ENCODE measurements at places on chromosomes 5 and 9.

DNA sequence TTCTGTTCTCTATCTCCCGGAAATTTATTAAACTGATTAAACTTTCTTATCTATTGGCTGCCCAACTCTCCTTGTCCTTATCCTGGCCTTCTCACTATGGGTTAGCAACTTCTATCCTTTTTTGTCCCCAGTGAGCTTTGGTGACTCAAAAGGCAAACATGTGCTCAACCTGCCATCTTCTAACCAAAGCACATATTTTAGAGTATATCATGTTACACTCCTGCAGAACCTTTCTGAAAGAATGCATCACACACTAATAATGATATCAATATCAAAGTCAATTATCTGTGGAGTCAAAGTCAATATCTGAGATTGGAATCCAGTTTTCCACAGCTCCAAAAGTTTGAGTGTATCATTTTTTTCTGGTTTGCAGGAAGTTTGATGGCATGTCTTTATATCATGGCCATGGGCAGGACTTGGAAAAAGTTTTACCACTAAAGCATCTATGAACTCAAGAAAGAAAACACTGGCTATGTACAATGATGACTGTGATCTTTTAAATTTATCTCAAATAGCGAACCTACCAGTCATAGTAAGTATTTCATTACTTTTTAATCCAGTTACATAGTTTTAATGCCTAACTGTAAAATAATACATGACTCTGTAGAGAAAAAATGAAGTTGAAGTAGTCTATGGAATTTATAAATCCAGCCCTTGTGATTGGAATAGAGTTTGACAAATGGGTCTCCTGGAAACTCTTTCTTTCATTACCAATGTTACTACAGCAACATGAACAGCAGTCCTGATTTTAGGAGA is 166.8 kb downstream of the DROSHA start:
- DNase-seq: no peak

GRCh38 chr5:36001032-36001431 is 9.8 kb upstream of the UGT3A1 start:
- no peak for DNase-seq

DNA sequence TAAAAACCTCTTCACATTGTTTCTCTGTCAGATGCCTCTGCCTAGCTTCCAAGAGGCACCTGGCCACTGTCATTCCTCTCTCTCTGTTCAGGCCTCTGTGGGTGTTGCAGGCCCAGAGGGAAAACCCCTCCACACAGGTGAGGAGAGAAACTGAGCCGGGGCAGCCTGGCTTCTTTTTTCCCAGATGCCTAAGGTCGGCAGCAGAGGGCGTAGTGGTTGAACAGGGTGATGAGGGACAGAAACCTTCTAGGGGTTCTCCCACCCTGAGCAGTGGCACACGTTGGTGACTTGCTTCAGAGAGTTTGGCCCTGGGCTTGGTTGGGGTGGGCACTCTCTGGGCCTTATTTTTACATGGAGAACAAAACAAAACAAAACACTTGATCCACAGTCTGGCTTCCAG is 12.2 kb downstream of the IL9 start:
- no peak for DNase-seq

GRCh38 chr9:7777771-7778170 is 21.8 kb downstream of the DMAC1 start:
- DNase-seq: no peak

- DNase-seq: no peak
Observed at GRCh38 chr9:21316860-21317259, 11.7 kb upstream of the IFNA5 start.

GRCh38 chr5:142432369-142432863 is 107.6 kb upstream of the SPRY4 start:
- no peak for DNase-seq

DNA sequence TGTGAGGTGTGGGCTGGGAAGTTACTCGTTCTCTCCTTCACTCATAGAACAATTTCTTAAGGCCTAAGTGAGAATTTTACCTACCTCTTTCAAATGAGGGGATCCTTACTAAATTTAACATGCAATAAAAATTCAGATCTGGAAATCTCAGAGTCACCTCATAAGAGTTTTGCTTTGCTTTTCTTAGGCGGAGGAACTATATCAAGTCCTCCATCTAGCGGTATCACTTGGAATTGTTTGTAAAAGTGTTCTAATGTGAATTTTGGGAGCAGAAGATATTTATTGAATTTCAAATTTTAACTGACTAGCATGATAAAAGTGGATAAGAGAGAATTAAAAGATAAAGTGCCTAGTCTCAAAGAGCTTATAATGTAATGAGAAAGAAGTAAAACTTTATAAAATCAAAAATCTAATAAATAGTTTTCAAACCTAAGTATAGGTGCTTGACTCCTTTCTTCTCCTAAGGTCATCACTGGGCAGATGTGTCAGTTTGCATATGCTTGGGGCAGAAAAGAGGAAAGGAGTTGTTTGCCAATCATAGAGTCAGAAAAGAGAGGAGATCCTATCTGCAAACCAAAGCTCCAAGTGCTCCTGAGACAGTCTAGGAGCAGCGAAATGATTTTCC is 145.7 kb upstream of the DAB2 start:
- no peak for DNase-seq

GRCh38 chr5:73382401-73382740 is 66.2 kb downstream of the FOXD1 start:
- DNase-seq: no peak

- DNase-seq: no peak
Observed at GRCh38 chr5:53616939-53617549, 56.6 kb downstream of the NDUFS4 start.

DNA sequence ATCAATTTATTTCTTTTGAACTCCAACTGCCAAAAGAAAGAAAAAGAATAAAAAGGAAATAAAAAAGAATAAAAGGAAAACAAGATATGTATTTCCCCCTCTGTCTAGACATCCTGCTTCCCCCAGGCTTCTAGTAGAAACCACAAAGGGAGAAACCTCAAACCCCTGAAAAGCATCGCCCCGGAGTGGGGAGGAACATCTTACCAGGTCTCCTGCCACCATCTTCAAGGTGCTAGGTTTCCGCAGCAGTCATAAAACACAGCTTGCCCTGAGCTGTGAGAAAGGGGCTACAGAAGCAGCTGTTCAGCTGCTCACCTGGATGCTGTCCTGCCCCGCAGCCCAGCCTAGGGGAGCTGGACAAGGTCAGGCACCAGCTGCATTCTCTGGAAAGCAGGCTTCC is 487.7 kb downstream of the GADD45G start:
- DNase-seq: no peak

GRCh38 chr5:36261186-36261585 is 19.5 kb upstream of the NADK2 start:
- no peak for DNase-seq

DNA sequence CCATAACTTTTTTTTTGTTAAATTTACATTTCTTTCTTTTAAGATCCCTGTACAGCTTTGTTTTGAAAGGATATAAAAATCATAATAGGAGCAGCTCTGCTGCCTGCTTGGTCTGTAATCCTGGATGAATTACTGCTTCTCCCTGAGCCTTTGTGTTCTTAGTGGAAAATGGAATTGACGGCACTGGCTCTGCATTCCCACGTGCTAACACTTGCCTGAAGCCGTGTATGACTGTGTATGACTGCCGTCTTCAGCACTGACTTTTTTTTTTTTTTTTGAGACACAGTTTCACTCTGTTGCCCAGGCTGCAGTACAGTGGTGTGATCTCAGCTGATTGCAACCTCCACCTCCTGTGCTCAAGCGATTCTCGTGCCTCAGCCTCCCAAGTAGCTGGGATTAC is 4.8 kb downstream of the THG1L start:
- DNase-seq: no peak

- peak; percentile 48 for DNase-seq
Observed at GRCh38 chr9:114662081-114662989, 4.7 kb upstream of the TEX53 start.

GRCh38 chr9:97386265-97386633 is 25.6 kb upstream of the TDRD7 start:
- DNase-seq: no peak

GRCh38 chr5:135229679-135230132 is 169.3 kb downstream of the MACROH2A1 start:
- no peak for DNase-seq

DNA sequence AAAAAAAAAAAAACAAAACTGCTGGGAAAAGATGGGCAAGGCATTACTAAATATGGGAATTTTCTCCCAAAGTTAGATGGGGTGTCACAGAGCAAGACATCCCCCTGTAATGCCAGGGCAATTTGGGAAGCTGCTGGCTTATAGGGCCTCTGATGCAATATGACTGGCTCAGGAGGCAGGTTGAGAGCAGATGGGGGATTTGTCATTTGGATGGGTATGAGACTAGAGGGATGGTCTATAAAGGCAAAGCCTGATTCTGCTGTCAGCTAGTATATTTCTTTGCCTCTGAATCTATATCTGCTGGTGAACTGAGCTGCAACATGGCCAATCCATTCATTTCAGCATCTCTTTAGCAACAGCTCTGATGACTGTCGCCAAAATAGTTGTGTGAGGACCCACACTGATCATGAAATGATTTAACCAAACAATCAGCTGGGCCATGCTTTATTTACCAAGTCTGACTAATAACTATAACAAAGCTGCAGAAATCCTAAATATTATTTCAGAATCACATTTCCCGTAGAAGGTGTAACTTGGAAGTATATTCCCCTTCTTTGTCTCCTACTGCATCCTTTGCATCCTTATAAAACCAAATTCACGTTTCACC is 455.1 kb upstream of the ZNF608 start:
- DNase-seq: no peak

DNA sequence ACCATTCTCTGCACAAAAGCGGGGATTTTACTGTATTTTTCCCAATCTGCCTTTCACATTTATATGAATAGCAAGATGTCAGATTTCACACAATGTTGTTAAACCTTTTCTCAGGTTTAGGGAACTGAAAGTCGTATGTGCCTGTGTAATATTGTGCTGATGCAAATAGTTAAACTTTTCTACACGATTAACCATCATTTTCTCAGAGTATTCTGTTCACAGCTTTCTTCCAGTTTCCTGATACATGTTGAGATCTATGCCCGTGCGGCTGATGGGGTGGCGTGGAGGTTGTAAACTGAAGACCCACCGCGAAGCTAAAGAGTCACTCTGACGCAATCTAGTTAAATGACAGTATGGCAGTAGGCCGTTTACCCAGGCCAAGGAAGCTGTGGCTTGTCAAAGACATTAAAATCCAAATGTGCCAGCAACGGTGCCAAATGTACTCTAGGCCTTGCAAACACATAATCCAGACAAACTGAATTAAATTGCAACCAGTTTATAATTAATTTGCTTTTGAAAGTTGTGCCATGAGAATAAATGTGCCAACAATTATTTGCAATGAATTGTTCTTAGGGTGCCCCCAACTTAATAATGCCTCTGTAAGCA is 145.7 kb downstream of the EBF1 start:
- no peak for DNase-seq
